ENCODE measurements at places on chromosomes 2 and 18.

DNA sequence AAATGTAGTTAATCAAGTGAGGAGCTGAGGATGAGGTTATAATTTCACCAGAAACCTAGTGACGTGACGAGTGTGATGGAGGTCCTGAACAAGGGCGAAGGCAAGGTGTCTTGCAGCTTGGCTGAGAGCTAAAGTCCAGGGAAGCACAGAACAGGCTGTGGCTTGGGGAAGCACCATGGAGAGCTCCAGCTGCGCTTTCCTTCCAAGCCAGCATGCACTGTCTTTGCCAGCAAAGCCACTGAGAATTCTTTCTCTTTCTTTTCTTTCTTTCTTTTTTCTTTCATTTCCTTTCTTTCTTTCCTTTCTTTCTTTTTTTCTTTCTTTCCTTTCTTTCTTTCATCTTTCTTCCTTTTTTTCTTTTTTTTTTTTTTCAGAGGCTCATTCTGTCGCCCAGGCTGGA, 239.3 kb downstream of the FBXO15 start:
- no peak for DNase-seq

DNA sequence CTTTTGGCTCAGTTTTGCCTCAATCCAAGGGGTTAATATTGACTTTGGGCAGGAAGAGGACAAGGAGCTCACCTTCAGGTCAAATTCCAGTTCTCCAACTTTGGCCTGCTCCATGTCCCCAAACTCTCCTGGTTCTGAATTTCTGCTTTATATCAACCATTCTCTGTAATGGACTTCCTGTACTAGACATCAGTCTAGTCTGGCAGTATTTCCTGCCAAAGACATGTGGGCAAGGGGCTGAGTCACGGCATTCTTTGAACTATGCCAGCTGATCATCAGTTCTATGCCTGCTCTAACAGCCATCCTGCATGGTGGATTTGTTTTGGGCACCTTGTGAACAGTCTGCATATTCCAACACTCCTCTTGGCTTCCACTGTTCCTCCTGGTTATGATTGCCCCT, 199.4 kb downstream of the ZEB2 start:
- DNase-seq, result no peak

DNA sequence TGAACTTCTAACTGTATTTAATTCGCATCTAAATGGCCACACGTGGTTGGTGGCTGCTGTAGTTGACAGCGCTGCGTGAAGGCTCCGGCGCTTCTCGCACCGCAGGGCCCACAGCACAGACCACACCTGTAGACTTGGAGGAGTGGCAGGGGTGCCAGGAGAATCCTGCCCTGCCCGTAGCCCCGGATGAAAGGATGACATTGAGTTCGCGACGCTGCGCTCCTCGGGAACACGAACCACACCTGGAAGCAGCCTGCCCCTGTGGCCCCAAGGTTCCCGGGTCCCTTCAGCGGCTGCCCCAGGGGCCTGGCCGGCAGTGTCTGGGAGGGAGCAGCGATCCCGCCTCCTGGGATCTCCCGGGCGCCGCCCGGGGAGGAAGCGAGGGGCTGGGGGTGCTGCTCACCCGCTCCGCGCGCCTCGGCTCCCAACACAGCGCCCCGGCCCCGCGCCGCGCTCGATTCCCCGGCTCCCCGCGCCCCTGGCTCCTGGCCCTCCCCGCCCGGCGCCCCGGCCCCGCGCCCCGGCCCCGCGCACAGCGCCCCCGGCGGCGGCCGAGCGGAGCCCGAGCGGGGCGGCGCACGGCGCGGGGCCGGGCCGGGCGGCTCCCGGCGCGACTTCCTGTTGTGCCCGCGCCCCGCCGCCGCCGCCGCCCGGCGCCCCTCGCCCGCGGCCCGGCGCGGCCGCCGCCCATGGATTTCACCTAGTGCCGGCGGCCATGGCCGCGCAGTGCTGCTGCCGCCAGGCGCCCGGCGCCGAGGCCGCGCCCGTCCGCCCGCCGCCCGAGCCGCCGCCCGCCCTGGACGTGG, at the start of gene RNPEPL1:
Gene RNPEPL1 (plus strand): TSS at position 613 of the 806 bp plus-strand sequence. CDS start 103 bp downstream, at position 716.
- no peak for DNase-seq

DNA sequence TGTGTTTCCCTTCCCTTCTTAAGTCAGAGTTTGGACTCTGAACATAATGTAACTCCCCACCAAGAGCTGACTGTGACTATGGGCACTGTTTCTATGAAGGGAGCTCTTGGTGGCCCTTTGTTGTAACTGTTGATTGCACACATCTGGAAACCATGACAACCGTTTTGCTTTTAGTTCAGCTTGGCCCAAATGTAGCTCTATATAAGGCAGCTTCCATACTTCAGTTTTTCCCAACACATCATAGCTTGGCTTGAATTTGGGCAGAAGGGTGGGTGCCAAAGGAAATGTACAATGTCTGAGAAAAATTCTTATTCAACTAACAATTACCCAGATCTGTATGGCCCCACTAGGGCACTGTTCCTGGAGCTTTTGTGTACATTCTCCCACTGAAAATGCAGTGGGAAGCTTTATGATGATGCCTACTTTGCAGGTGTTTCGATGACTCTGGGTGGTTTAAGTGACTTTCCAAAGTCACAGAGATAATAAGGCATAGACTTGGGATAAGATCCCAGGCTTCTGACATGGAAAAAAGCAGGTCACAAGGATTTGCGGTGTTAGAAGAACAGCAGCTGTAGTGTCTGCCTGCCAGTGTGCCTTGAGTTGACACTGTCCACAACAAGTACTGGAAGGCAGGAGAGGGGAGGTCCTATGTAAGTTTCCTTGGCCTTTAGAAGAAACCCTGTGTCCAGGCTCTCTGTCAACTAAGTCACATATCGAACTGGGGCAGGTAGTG, 2.4 kb upstream of the CETN1 start:
- no peak for DNase-seq

- no peak for DNase-seq
Observed at GRCh38 chr2:231163414-231164095, 34.9 kb upstream of the ARMC9 start.

GRCh38 chr2:68414876-68415275, 49.8 kb downstream of the PLEK start:
- DNase-seq, result no peak

- no peak for DNase-seq
Observed at GRCh38 chr2:132589966-132590365, 80.0 kb downstream of the LYPD1 start.

- DNase-seq, result no peak
Observed at GRCh38 chr18:36493349-36494159, 196.0 kb downstream of the FHOD3 start.

GRCh38 chr2:39210846-39211245, 32.9 kb downstream of the CDKL4 start:
- no peak for DNase-seq

DNA sequence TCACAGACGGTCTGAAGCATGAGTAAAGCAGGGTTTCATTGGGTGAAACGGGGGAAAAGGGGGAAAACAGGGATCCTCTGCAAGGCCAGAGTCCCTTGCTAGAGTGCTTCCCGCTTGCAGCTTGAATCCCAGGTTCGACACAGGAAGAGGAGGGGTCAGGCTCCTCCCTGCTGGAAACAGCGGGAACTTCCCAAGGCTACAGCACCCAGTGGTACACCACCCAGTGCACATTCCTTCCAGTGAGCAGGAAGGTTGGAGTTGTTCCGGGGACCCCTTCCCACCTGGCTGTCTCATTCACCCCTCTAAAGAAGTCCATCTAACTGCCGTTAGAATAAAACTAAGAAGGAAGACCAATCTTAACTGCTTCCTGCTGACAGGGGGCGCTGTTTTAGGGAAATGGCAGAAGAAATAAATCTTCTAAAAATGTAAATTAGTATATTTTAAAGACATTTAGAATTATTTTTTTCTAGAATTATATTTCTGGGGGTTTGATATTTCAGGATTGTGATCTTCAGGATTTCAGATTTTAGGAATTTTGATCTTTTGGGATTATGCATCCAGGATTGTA, 230.9 kb downstream of the RBM43 start:
- no peak for DNase-seq

GRCh38 chr18:27991391-27991790, 185.5 kb downstream of the CDH2 start:
- no peak for DNase-seq

Data from LNCaP clone FGC (cell line).